ENCODE measurements at places on chromosomes 1 and 21. TPM values are rescaled to one million over a fixed set of nuclear protein-coding genes. Genes with fewer than 3 reads are reported as not detected.

DNA sequence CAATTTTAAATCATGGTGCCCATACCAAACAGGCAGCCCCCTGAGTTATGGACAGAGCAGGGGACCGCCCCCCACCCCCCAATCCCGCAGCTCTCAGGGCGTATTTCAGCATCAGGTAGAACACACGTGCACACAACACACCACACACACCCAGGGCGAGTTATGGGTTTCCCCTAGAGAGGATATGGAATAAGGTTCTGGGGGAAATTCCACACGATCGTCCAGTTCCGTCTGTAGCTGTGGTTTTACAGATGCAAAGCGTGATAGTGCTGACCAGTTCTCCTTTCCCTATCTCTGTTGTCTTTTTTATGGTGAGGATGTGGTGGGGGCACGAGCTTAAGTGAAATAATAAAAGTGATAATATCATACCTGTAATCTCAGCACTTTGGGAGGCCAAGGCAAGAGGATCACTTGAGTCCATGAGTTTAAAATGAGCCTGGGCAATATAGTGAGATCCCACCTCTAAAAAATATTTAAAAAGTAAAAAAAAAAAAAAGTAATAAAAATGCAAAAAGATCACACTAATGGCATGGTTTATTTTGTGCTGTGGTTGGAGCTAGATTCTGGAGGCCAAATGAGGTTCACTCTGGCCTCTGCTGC, 25.1 kb downstream of the C2CD2 start:
- peaks cover 6% of the 10 kb centered on the region for H3K27me3 ChIP-seq
- peak overlapping the region; percentile 8 for H3K27ac ChIP-seq
- peaks cover 53% of the 10 kb centered on the region for H3K4me1 ChIP-seq

DNA sequence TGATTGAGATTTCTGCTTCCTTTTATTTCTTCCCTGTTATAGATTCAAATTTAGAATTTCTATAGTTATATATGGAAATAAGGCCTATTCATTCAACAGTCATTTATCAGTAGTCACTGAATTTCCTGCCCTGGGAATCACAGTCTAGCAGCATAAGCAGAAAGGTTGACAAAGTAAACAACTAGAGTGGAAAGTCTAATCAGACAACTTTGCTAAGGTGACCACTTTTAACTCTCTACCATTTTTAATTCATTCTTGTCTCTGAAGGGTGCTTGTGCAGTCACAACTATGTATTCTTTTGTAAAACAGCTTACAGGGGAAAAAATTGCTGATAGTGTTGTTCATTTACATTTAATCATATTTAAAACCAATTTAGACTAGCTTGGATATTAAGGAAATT, 66.1 kb upstream of the PLA2G4A start:
- H3K27me3 ChIP-seq, result no peaks in the 10 kb centered on the region
- no peaks in the 10 kb centered on the region for H3K36me3 ChIP-seq
- no peaks in the 10 kb centered on the region for H3K4me1 ChIP-seq
- no peak for DNase-seq
- H3K27ac ChIP-seq, result no peak overlapping the region

GRCh38 chr1:25757846-25758185, 42.2 kb upstream of the SELENON start:
- peaks cover 2% of the 10 kb centered on the region for H3K27me3 ChIP-seq
- no peak overlapping the region for H3K27ac ChIP-seq
- H3K4me3 ChIP-seq, result no peak overlapping the region

DNA sequence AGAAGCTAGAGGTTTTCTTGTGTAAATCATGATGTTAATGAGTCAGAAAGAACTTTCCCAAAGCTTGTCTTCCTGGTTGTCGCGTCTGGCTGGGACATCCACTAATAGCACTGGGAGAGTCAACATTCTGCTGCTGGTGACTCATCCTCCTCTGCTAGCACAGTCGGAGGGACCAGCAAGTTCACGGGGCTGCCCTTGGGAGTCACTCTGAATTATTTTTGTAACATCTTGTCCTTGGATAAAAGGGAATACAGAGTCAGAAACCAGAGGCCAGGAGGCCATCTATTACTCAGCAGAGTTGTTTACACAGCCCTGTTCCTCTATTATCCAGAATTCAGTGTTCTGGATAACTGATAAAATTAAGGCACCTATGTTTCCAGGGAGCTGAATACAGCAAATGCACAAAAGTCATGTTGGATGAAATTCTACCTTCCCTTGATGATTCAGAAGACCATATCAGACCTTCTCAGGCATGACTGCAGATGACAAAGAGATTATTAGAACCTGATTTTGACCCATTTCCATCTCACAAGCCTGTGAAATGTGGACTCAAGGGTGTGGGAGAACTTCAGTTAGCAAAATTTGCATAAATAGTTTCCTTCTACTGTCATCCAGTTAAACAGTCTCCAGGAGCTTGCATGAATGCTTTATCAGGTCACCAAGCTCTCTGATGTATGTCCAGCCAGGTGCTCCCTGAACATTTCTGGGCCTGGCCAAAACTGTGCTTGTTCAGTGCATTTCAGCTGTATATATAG, 68.1 kb downstream of the JAK1 start:
- H3K27me3 ChIP-seq, result no peaks in the 10 kb centered on the region
- no peak for DNase-seq
- peaks cover 51% of the 10 kb centered on the region for H3K4me1 ChIP-seq
- H3K4me3 ChIP-seq, result no peak overlapping the region

DNA sequence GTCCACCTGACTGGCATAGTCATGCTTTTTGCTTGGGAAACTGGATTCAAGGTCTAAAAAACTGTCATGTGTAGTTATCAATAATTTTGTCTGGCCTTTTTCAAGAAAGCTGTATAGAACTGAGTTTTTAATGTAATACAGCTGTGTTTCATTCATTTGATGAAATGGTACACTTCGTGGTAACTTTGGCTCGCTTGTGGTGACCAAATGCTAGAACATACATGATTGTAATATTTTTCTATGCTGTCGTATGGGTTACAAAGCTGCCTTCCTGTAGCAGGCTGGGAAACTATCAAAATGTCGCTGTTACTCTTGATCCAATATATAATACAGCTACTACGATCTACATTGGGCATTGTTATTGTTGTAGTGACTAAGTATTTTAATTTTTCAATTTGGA, 2.1 kb downstream of the LRRC42 start:
- peaks cover 37% of the 10 kb centered on the region for H3K36me3 ChIP-seq
- H3K4me1 ChIP-seq, result peaks cover 37% of the 10 kb centered on the region
- no peak overlapping the region for H3K4me3 ChIP-seq
- H3K27me3 ChIP-seq, result no peaks in the 10 kb centered on the region
- H3K27ac ChIP-seq, result no peak overlapping the region

DNA sequence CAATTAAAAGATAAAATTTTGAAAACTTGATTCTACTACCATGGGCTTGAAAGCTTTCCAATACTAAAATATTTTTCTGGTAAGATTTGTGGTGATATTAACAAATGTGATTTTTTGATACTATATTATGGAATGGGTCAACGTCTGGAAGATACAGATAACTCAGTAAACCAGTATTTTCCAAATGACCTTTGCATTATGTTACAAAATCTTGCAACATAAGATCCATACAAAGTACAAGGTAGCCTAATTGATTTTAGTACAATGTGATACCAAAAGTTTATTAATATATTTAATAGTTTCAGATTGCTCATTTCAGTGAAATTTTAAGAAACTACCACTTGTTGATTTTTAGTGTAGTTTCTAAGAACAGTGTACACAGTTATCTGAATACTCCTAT, 236.2 kb downstream of the KIF26B start:
- H3K4me1 ChIP-seq, result no peaks in the 10 kb centered on the region
- peaks cover 10% of the 10 kb centered on the region for H3K27me3 ChIP-seq
- no peak overlapping the region for H3K27ac ChIP-seq
- H3K4me3 ChIP-seq, result no peak overlapping the region
- no peaks in the 10 kb centered on the region for H3K36me3 ChIP-seq

DNA sequence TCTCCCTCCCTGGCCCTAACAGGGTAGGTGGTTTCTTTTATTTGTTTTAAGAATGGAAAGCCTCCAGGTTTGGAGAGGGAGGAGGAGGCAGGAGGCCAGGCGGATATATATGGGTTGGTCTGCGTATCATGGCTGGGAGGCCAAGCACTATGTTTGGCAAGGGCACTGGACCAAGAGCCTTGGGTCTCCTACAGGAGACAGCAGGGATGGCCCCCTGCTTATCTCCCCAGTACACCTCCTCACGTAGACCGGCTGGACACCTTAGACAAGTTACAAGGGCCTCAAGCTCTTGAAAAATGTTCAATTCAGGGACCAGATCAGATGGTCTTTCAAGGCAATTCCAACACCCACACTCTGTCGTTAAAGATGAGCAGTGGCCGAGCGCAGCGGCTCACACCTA, 10.9 kb downstream of the SLC41A1 start:
- peaks cover 24% of the 10 kb centered on the region for H3K4me1 ChIP-seq
- peaks cover under 1% of the 10 kb centered on the region for H3K36me3 ChIP-seq
- no peak overlapping the region for H3K4me3 ChIP-seq

- no peaks in the 10 kb centered on the region for H3K36me3 ChIP-seq
- no peak overlapping the region for H3K4me3 ChIP-seq
- no peaks in the 10 kb centered on the region for H3K4me1 ChIP-seq
- H3K27me3 ChIP-seq, result no peaks in the 10 kb centered on the region
- no peak overlapping the region for H3K27ac ChIP-seq
- DNase-seq, result no peak
These were observed 47.7 kb downstream of the OSBPL9 start for GRCh38 chr1:51664421-51665240.

GRCh38 chr1:35191429-35192055, 1.4 kb downstream of the SFPQ start:
- peak overlapping the region; percentile 86 for H3K27ac ChIP-seq
- H3K27me3 ChIP-seq, result no peaks in the 10 kb centered on the region
- peak overlapping the region; percentile 97 for H3K4me3 ChIP-seq
- DNase-seq, result no peak
- peaks cover 56% of the 10 kb centered on the region for H3K36me3 ChIP-seq

The EVA1B gene
- 13.3 TPM for total RNA-seq

The EFNA3 gene
- total RNA-seq, result 3.8 TPM

The OR2L3 gene
- total RNA-seq, result not detected

The ZBTB37 gene
- 9.2 TPM for total RNA-seq

The RNF187 gene
- 129 TPM for total RNA-seq
